ENCODE measurements at places on chromosomes 5 and 9.

DNA sequence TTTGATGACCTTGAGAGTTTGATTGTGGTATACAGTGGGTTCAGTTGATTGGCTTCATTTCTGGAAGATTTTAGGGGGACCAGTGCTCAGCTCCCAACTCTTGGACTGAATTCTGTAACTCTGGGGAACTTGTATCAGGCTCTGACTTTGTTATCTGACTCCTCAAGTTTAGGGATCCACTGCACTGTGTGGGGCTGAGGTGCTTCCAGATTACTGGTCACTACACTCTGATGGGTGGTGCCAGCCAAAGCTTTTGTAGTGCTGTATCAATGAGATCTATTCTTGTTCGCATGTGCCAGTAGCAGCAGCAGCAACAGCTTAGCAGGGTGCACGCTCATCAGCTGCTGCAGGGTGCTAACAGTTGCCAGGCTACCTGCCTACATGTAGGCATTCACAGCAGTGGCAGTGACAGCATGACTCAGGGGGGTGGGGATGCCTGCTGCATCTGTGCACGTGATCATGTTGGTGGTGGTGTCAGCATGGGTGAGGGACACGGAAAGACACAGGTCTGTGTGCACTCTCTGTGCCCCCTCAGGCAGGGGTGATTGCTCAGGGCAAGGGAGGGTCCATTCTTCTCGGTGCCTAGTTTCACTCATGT is 438.8 kb upstream of the SEMA6A start:
- no peak for DNase-seq

DNA sequence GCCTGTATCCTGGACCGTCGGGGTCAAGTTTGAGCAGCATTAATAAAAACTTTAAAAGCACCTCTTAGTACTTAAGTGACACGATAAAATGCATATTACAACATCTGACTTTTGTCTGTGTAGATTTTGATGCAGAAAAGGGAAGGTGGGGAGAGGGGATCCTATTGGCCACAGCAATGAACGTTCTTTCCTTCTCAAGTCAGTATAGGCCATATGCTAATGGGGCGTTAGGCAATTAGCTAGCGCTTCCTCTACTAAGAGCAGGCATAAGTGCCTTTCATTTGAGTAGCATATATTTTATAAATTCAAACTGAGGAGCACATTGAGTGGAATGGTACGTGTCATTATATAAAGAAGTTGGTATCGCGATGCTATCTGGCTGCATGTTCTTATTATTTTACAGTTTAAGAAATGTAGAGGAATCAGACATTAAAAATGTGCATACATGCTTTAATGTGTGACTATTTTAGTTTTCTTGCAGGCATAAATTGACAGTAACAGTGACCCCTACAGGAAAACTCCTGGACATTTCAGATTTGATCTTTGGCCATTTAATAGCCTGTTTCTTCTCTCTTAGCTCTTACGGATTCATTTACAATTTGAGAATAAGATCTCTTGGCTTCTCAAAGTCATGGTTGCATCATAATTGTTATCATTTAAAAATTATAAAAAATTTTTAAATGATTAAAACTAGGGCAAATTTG is 1.1 kb upstream of the GNA14 start:
- DNase-seq: peak; percentile 10

DNA sequence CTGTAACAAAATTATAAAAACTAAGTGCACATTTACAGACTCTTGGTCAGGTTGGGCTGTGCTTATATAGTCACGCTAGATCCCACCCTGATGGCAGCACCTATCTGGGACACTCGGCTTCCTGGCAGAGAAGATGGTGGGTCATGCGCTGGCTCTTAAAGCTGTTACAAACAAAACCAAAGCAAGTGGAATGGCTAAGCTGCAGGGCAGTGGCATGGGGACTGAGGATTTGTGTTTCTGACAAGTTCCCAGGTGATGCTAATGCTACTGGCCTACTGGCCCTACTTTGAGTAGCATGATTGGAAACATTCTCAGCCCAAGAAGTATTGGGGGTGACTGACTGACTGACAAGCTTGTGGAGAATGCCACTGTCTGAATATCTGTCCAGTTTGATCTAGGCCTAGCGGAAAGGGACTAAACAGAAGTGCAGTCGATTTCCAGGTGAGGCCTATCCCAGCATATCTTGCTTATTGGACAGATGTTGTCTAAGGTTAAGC is 8.3 kb downstream of the BTF3 start:
- no peak for DNase-seq

GRCh38 chr5:77259476-77259875 is 49.0 kb downstream of the PDE8B start:
- DNase-seq: no peak

- DNase-seq: no peak
Observed at GRCh38 chr5:139960723-139961383, 82.2 kb downstream of the NRG2 start.

DNA sequence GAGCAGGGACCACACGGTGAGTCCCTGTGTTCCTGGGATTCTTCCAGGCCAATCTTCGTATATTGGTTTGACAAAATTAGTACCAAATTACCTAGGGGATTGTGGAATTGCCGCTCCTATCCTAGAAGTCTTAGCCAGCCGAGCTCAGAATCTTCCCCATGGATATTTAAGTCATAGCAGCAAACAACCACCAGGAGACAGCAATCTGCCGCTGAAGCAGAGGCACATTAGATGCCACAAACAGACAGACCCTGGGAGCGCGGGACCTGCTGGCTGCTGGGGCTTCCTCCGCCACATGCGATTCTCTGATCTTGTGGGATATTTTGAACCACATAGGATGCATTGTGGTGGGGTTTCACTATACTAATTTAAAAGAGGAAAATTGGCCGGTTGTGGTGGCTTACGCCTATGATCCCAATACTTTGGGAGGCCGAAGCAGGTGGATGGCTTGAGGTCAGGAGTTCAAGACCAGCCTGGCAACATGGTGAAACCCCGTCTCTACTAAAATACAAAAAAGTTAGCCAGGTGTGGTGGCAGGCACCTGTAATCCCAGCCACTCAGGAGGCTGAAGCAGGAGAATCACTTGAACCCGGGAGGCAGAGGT is 31.7 kb upstream of the ZBTB43 start:
- peak; percentile 48 for DNase-seq

- DNase-seq: no peak
Observed at GRCh38 chr5:160287378-160288051, 24.8 kb downstream of the CCNJL start.

- DNase-seq: no peak
Observed at GRCh38 chr5:91018712-91019371, 364.3 kb downstream of the ARRDC3 start.

DNA sequence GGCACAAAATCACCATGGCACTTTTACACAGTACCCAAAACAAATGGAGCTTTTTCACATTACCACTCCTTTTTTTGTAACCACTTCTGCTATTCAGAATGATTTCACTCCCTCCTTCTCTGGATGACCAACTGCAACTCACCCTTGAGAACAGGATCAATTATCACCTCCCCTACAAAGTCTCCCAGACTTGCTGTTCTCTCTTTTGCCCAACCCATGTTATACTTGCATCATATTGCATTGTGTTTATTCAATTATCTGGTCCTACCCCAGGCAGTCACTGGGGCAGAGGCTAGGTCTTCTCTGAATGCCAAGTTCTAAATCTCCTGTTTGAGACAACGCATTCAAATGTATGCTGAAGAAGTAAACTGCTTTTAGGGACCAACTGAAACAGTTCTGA is 96.0 kb downstream of the GPR21 start:
- DNase-seq: no peak

- no peak for DNase-seq
Observed at GRCh38 chr9:121581786-121582600, 69.4 kb upstream of the DAB2IP start.

DNA sequence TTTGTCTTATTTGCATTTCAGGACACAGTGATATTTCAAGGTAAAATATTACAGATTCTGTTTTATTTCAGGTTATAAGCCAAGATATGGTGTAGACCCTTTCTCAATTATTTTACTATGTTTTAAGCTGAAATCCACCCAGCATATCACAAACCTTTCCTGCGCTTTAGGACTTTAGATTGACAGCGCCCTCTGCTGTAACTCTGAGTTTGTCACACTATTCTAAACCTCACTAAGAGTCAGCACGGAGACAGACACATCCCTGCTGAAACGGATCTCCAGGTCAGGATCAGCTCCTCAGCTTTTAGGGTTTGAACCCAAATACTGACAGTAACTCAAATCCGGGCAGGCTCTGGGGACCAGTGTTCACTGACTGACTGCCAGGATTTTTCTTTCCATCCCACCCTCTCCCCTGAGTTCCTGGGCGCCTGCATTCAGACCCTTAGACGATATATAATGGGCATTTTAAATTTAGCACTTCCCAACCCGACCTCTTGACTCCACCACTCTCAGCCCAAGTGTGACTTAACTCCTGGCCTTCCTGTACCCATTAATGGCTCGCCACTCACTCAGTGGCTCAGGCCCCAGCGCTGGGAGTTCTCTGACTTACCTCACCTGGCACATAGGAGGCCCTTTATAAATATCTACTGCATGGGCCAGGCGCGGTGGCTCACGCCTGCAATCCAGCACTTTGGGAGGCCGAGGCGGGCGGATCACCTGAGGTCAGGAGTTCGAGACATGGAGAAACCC is 33.5 kb downstream of the TLX3 start:
- DNase-seq: peak; percentile 71

- no peak for DNase-seq
Observed at GRCh38 chr5:128869970-128870369, 95.3 kb upstream of the SLC27A6 start.

- no peak for DNase-seq
Observed at GRCh38 chr5:157088342-157088990, 20.4 kb downstream of the HAVCR2 start.

- DNase-seq: peak; percentile 64
Observed at GRCh38 chr5:58891086-58891970, 308.5 kb downstream of the RAB3C start.

DNA sequence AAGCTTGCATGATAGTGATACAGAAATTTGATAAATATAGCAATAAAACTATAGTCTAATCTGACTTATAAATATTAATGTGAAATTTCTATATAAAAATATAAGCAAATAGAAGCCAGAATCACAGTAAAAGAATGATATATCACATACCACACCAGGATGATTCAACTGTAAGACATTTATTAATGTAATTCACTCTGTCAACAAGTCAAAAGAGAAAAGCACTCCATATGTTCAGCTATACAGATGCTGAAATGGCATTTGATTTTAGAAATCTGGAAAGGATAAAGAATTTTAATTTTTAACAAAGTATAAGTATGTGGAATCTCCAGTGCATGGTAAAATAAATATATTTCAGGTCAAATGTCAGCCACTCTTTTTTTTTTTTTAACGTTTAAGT is 372.4 kb downstream of the KCNN2 start:
- DNase-seq: no peak

GRCh38 chr5:109412981-109413402 is 3.2 kb upstream of the PJA2 start:
- no peak for DNase-seq

- DNase-seq: peak; percentile 85
Observed at GRCh38 chr9:137423514-137424291, 510 bp downstream of the NOXA1 start.

- no peak for DNase-seq
Observed at GRCh38 chr9:116767219-116767618, 80.1 kb downstream of the TRIM32 start.

GRCh38 chr9:17761984-17762676 is 183.3 kb downstream of the SH3GL2 start:
- DNase-seq: no peak

GRCh38 chr5:14663734-14664269 is 716 bp upstream of the OTULIN start:
- peak; percentile 34 for DNase-seq

DNA sequence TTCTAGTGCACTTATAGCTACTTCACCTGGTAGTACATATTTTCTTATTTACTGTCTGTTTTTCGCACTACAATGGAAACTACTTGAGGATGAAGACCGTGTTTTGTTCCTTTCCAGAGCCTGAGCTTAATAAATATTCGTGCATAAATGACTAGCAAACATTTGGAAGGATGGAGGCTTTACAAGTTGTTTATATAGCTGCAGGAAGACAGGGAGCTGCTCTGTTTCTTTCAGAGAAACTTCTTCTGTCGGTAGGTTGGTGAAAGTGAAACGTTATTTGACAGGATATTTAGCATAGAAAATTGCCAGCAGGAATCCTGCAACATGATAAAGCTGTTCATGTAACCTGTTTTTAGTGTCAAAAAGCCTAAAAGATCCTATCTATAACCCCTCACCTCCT is 210.6 kb downstream of the PCSK5 start:
- DNase-seq: no peak

- DNase-seq: no peak
Observed at GRCh38 chr9:77783518-77783917, 135.4 kb upstream of the GNA14 start.

GRCh38 chr5:175107865-175108264 is 336.1 kb downstream of the DRD1 start:
- no peak for DNase-seq

GRCh38 chr9:110869931-110870330 is 168.3 kb downstream of the LPAR1 start:
- DNase-seq: no peak

DNA sequence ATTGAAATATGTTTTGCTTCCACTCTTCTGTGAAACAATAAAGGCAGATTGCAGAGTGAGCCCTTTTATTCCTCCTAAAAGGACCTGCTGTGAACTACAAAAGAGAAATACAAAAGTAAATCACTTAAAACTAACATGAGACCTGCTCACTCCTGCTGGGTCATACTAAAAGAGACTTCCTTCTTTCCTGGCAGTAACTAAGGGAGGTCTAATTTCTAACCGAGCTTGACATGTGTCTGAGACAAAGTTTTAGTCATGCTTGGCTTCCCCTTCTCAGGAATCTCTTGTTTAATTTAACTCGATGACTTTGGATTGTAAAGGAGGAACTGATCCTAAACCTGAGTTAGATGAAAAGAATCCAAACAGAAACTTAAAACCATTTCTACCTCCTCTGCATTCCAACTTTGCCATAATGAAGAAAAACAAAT is 86.4 kb upstream of the CDH6 start:
- no peak for DNase-seq

GRCh38 chr9:114282507-114282906 is 40.4 kb upstream of the ORM1 start:
- DNase-seq: no peak

GRCh38 chr5:32831624-32832023 is 120.5 kb downstream of the NPR3 start:
- no peak for DNase-seq

DNA sequence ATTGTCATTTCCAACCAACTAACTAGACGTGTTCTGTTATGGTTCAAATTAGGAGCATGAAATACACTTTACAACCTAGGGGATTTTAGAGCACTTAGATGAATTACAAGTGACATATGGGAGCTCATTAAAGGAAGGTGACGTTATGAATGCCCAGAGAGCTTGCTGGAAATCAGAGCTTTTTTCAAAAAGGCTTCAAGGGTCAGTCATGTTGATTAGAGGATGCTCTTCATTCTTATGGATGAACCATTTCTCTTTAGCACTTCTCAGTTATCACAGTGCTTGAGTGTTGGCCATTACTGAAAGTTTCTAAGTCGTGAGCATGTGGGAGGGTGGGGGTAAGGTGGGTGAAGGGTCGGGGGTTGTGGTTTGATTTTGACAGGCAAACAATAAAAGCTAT is 1245.5 kb upstream of the DMAC1 start:
- no peak for DNase-seq

- DNase-seq: no peak
Observed at GRCh38 chr9:16386007-16386826, 484.3 kb downstream of the BNC2 start.

- DNase-seq: no peak
Observed at GRCh38 chr5:136423944-136424606, 58.7 kb upstream of the TRPC7 start.
